HT-29 (cell line): ENCODE measurements at places on chromosomes 11 and 22. TPM values are rescaled to one million over a fixed set of nuclear protein-coding genes. Genes with fewer than 3 reads are reported as not detected.
A peak's percentile ranks its signal among the peaks of the same experiment; 100 is the strongest.

DNA sequence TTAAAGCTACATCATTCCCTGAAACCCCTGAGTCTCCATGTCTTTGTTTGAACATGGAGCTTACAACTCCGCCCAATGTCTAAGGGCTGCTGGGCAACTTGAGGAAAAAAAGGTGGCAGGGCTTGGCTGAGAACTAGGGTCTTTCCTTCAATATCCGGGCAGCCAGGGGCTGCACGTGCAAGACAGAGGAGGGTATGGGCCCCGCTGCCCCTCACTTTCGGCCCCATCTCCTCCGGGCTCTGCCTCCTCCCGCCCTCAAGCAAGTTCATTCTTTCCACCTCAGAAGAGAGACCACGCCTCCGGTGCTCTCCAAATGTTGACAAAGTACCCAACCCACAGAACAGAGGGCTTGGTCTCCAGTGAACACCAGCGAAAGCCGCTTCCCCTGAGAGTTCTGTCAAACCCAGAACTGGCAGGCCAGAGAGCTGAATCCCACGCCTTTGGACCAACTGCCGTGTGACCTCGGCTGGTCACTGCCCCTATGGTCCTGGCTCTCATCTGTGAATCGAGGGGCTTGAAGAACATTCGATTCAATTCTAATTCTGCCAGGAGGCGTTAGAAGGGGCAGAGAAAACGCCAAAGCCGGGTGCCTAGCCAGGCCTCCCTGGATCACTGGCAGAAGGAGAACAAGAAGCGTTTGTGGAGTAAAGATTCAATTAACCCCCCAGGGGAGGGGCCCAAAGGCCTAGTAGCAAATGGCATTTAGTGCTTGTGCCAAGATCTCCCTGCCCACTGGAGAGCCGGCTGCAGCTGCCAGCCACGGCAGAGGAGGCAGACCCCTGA, 7.3 kb downstream of the PDGFB start:
- no peak for DNase-seq

- DNase-seq, result no peak
Measured at GRCh38 chr11:19853920-19854319, 141.3 kb downstream of the NAV2 start.

- DNase-seq, result peak; percentile 17
Measured at GRCh38 chr11:68381716-68382115, 69.3 kb downstream of the LRP5 start.

Gene FXYD2
- 2.4 and 6.1 TPM in 2 replicates for total RNA-seq
